ENCODE measurements at places on chromosomes 12 and 14.

DNA sequence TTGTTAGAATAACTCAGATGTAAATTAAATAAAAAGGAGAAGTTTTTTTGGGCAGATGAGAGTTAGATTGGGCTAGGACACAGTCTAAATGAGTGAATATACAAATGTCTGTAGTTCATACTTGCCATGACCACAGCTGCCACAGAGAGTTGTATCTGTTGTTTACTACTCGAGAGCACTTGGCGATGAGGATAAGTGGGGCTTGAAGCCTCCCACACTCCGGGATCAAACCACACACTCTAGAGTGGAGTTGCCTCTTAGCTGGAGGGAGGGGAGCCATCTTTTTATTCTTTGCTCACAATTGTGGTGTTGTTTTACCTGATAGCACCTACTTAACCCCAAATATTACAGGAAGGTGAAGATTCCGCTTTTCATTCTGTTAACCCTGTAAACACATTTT, 27.5 kb downstream of the BEST3 start:
- no peak for DNase-seq

GRCh38 chr12:60123557-60123956, 527.7 kb downstream of the SLC16A7 start:
- DNase-seq: peak; percentile 46

- peak; percentile 46 for DNase-seq
Measured at GRCh38 chr12:30440826-30441602, 254.7 kb downstream of the IPO8 start.

- no peak for DNase-seq
Measured at GRCh38 chr12:105674871-105675699, 344.6 kb downstream of the C12orf75 start.

DNA sequence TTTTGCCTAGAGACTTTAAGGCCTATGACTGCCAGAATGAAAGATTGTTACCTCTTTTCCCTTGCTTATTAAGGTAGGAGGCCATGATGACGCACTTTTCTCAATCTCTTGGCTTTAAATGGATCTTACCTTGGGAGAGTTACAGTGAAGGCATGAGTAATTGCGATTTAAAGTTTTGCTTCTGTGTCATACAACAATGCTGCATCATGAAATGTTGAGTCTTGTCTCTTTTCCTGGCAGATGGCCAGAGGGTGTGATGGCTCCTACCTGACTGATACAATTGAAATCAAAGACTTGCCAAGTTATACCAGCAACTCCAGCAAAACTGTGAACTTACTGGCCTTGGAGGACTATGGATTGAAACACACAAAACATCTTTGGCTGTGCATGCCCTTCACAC, 17.2 kb upstream of the LRRK2 start:
- peak; percentile 13 for DNase-seq

DNA sequence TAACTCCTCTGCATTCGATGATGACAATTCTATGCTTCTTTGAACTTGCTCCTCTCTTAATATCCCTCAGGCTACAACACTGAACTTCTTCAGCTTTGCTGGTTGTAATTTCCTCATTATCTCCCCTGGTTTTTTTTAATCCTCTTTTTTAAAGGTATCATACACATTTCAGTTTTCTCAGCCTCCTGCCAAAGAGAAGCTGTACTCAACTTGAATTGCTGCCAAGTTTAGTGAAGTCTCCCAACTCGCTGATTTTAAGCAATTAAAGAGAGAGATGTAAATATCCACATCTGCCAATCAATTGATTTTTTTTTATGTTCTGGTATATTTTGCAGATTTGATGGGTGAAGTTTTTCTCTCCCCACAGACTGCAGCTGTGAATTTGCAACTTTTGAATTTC, 817.8 kb downstream of the GALC start:
- DNase-seq: no peak

DNA sequence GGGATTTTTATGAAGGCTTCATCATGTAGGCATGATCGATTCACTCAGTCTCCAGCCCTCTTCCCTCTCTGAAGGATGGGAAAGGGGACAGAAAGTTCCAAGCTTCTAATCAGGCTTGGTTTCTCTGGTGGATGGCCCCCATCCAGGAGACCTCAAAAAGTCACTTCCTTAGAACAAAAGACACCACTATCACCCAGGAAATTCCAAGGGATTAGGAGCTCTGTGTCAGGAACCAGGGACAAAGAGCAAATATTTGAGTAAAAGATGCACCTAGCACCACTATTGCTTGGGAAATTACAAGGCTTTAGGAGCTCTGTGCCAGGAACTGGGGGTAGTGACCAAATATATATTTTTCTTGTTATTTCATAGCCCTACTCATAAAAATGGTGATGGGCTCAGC, 33.6 kb upstream of the TMX1 start:
- DNase-seq: peak; percentile 20

- DNase-seq: peak; percentile 15
Measured at GRCh38 chr12:31585271-31585670, 5.7 kb downstream of the DENND5B start.

- DNase-seq: peak; percentile 49
Measured at GRCh38 chr12:51884676-51885229, 3.1 kb upstream of the ANKRD33 start.

DNA sequence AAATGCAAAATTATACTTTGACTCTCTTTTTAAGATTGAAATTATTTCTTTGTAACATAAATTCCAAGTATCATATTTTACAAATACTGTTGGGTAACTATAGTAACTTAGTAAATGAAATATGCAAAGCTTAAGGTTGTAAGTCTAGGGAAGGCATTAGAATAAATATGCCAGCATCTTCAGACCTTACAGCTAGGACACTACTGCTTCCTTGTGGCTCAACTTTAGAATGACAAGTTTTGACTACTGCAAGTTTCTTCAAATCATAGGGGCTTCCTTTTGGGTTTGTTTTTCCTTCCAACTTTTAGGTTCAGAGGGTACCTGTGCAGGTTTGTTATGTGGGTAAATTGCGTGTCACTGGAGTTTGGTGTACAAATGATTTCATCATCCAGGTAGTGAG, 17.7 kb upstream of the ANP32D start:
- peak; percentile 58 for DNase-seq

GRCh38 chr12:42343721-42344120, 17.8 kb downstream of the PPHLN1 start:
- no peak for DNase-seq

DNA sequence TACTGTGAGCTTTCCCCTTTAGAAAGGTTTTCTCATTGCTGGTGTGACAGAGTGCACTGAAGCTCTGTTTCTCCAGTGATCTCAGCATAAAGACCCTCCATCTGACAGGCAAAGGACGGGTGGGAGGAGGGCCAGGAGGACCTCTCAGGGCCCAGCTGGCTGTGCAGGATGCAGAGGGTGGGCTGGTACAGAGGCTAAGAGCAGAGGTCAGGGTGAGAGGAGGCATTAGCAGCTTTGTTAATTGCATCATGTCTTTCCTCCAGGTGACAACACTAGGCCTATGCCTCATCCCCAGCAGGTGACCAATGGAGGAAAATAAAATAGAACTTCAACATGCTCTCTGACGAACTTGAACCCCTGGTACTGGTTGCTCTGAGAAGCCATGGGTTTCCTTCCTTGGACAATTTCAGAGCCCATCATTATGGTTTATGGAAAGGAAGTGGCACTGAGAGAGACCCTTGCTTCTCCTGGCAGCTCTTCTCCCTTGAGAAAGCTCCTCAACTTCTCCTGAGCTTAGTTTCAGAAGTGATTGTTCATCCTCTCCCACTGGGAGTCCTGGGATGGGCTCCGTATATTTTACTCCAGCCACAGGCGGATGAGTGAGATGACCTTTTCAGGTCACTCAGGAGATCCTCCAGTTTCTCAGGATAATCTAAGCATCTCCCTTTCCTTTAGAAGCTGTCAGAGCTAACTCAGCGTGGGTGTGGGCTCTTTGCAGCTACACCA, 45.8 kb upstream of the ATP23 start:
- DNase-seq: no peak

GRCh38 chr12:66694666-66695613, 16.1 kb upstream of the GRIP1 start:
- DNase-seq: no peak

DNA sequence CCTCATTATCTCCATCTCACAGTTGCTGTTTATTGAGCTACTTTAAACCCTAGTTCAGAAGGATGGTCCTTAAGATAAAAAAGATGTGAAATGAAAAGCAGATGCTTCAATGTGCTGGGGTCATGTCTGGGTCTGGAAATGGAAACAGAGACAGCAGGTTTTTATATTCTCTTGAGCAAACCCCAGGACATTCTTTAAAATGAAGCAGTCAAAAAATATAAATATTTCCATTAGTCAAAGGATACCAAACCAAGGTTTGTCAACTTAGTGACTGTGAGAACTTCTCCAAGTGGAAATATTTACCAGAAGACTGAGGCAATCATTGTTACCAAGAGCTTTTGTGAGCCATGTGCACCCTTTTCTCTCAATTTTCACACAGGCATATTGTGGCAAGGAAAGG, 102.5 kb upstream of the DIO2 start:
- DNase-seq: no peak

DNA sequence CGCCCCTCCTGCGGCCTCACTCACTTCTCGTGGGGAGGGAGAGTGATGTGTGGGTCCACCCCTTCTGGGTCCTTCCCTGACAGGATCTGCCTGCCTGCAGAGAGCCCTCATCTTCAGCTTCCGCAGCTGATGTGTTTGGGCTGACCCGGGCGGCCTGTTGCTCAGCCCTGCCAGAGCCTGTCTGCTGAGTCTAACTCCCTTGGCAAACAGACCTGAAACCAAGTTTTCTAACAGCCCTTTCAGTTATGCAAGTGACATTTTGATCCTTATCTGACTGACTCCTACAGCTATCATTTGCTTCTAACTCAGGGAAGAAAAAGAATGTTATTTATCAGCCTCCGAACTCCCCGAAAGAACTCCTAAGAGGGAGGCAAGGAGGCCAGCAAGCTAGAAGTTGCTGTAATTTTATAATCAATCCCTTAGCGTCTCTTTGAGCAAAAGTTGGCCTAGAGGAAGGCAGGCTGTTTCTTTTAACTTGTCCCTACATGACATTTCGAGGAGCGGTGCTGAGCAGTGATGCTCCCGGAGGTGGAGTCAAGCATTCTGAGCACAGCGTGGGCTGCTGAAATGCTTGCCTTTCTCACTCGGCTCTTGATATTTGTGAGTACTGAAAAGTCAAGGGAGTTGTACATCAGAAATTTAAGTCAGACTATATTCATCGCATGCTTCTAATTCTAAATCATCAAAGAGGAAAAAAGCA, 31.5 kb upstream of the CACNA2D4 start:
- no peak for DNase-seq

GRCh38 chr14:26525085-26525484, 72.7 kb downstream of the NOVA1 start:
- DNase-seq: no peak

DNA sequence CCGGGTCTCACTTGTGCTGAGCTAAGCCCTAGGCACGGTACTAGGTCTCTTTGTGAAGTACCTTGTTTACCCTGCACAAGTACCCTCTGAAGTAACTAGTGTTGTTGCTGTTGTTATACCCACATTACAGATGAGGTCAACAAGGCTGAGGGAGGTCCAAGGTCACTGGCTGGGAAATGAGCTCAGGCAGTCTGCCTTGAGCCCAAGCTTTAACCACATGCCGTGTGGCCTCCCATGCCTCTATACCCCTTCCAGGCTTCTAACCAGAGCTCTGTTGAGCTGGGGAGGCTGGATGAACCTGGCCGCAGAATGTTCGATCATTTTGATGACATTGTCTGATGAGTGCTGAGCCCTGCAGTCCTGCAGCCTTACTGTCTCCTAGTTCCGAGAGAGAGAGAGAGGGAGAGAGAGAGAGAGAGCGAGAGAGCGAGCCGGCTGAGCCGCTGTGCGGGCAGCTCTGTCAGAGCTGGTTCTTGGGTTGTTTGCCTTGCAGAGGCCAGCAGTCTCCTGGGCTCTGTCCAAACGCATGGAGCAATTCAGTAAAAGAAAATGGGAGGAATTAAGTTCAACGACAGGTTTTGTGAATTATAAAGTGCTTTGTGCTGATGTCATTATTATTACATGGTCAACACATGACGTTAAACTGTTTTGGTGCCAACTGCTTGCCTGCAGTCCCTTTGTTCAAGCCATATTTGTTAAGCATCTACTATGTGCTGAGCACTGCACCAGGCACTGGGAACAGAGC, 13.1 kb downstream of the JDP2 start:
- no peak for DNase-seq

GRCh38 chr12:5473076-5473782, 41.3 kb downstream of the NTF3 start:
- no peak for DNase-seq

- DNase-seq: peak; percentile 74
Measured at GRCh38 chr12:127401005-127401404, 866.0 kb upstream of the TMEM132C start.

- DNase-seq: no peak
Measured at GRCh38 chr12:92640691-92641090, 62.1 kb upstream of the PLEKHG7 start.

Measured in PC-3 (cell line).